ENCODE measurements at places on chromosomes 13 and 19.

DNA sequence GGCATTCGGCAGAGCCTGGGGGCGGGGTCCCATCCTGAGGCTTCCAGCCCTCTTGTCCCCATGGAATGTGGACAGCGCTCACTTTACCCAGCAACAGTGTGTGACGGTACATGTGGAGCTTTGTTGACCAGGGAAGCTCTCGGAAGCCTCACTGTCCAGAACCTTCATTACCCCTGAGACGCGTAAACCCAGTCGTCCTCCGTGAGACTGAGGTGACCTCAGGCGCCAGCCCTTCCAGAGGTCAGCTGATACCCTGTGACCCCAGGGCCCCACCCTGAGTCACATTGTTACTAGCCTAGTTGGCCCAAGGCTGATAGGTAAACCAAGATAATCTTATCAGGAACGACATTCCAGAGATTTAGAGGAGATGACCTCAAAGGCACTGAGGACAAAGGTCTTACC is 10.2 kb upstream of the TMEM160 start:
- no peak for DNase-seq

GRCh38 chr19:47158879-47159503 is 28.4 kb downstream of the SAE1 start:
- no peak for DNase-seq

DNA sequence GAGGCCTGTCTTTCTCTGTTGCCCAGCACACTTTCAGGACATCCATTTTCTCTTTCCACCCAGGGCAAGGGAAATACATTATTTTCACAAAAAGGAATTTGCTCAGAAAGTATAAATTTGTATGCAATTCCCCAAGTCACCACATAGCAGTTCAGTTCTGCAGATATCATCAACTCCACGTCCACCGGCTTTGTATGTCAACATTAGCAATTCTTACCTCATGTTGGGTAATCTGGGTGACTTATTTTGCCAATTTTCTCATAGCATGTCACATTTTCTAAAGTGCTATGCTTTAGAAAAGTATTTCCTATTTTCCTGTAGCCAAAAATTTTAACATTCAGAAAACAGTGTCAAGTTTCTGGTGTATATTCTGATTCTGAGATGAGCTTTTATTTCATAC is 501.8 kb downstream of the EFNB2 start:
- DNase-seq, result no peak

DNA sequence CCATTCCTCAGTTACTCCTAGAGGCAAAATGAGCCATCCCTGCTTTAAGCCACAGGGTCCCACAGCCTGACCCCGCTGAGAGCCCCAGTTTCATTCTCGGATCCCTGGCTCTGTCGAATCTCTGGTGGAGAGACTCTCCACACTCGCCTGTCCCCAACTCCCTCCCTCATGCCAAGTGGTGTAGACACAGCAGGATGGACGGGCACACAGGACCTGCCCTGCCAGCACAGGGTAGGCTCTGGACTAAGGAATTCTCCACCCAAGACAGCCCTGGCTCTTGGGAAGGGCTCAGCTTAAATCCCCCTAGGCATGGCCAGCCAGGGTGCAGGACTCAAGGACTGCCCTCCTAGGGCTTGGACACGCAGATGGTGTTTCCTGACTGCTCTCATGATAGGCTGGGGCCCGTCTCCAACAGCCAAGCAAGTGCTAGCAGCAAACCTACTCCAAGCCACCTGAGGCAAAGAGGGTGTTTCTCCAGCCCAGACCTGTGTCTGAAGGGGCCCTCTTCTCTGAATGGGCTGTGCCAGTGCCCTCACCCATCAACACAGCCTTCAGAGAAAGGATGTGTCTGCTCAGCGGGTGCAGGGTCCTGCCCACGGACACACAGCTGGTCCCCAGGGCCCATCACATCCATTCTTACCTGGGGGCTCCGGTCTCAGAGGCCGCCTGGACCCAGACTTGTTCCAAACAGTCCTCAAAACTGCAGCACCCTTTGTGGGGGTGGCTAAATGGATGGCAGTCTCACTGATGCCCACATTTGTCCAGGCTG is 65.3 kb downstream of the PEPD start:
- DNase-seq, result no peak

DNA sequence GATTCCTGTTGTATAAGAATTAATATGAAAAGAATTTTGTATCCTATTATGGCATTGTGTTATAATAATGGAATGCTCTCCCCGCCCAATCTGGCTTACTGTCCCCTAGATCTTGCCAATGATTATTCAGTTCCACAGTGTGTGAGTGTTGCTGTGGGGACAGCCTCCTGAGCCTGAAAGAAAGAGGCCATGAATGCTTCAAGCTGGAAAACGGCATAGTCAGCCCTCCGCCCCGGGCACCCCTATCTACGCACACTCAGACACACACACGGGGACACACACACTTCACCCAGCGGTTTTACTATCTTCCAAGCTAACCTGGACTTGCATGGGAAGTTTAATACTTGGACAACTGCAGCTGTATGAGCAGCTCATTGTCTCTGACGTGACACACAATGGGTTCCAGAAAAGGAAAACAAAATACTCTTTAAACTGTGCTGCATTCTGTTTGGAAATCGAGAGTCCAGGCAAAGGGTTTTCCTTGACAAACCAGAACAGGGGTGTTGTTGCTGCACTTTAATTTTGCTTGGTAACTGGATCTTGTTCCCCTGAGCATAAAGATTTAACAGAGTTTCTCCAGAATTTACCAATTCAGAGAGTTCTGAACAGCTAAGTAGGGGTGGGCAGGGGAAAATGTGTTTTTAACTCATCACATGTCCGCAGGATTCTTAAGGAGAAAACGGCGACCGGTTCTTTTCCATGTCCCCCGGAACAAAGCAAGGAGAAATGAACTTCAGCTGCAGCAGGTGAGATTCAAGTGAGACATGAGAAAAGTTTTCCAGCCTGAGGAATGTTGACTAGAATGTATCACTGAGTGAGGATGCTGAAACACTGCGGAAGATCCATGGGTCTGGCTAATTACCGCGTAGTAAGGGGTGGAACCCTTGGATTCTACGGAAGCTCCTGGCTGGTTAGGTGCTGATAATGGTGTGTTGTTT is 472.9 kb downstream of the FOXO1 start:
- no peak for DNase-seq

DNA sequence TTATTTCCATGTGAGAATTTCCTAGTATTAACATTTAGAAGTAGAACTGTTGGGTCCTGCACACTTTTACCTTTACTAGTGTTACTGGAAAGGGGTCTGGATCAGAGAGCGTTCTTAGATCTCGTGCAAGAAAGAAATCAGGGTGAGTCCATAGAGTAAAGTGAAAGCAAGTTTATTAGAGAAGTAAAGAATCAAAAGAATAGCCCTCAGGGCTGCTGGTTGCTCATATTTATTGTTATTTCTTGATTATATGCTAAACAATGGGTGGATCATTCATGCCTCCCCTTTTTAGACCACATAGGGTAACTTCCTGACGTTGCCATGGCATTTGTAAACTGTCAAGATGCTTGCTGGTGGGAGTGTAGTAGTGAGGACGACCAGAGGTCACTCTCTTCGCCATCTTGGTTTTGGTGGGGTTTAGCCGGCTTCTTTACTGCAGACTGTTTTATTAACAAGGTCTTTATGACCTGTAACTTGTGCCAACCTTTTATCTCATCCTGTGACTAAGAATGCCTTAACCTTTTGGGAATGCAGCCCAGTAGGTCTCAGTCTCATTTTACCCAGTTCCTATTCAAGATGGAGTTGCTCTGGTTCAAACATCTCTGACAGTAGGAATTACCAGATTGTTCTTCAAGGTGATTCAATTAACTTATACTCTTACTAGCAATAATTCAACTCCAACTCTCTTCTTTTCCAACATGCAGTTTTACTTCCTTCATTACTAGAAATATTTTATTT is 27.4 kb downstream of the NDFIP2 start:
- no peak for DNase-seq

DNA sequence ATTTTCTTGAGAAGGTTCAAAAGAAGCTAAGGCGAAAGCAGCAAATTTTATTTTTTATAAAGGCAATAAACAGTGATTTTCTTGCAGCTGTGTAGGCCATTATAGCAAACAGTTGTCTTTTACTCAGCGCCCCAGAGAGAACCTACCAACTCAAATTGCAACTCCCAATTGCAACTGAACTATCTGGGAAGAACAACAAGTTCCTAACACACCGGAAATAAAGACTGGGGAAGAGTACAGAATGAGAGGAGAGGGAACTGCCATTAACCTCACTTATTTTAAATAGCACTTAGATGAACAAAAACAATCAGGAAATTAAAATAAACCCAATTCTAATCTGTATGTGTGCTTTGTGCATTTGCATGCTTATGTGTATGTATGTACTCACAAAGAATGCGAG is 171.1 kb downstream of the KCTD12 start:
- no peak for DNase-seq

- no peak for DNase-seq
These were observed 350.0 kb downstream of the DNAJC15 start for GRCh38 chr13:43373400-43373799.

DNA sequence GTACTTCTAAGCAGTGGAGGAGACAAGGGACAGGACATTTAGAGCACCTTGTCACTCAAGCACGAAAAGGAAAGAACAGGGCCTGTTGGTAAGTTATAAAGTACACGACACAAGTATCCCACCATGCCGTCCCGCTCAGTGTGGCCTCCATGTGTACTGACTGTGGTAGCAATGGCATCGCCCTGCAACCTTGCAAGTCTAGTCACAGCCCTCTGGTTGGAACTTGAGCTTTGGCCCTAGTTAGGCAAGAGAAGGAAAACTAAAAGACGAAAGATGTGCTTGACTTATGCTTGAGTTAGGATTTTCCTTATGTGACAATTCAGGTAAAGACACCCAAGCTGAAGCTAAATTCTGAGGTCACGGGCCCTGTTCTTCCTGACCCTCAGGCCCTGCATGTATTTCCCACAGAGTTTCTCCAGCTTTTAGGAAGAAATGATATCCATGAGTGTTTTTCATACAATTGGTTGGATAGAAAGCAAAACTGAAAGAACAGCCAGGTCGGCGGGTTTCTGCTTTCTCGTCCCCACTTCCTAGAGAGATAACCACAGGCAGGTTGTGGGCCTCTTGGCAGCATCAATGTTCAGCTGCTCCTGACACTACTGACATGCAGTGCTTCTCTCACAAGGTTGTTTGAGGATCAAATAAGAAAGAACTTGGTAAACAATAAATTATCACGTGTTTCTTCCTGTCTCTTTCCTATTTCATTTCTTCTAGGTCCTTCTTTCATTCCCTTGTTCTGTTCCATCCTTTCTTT is 216.2 kb downstream of the IRS2 start:
- no peak for DNase-seq

GRCh38 chr13:23477101-23477500 is 43.6 kb upstream of the SACS start:
- DNase-seq, result no peak

DNA sequence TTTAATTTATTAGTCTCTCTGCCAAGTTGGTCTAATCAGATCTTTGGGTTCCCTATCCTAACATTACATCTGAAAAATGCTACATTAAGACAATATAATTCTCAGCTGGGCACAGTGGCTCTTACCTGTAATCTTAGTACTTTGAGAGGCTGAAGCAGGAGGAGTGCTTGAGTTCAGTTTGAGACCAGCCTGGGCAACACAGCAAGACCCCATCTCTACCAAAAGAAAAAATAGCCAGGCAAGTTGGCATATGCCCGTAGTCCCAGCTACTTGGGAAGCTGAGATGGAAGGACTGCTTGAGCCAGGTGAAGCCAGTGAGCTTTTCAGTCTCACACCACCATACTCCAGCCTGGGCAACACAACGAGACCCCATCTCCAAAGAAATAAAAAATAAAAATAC is 95.0 kb downstream of the KLF12 start:
- DNase-seq, result no peak

- DNase-seq, result no peak
These were observed 48.3 kb upstream of the FAM216B start for GRCh38 chr13:42733046-42733445.

DNA sequence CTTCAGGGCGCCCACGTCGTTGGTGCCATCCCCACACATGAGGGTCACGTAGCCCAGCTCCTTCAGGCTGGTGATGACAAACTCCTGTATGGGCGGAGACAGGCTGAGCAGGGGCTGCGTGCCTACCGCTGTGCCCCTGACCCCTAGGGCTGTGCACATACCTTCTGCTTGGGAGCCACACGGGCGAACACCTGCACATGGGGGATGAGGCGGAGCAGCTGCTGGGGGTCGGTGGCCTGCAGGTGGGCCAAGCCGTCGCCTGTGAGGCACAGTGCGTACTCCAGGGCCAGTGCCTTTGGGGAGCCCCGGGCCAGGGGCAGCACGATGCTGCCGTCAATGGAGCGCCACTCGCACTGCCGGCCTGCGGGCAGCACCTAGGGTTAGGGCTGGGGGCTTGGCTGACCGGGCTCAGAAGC is 6.1 kb upstream of the GMIP start:
- no peak for DNase-seq

- DNase-seq, result no peak
These were observed 7.4 kb downstream of the FCGBP start for GRCh38 chr19:39927076-39927475.

- no peak for DNase-seq
These were observed 144.8 kb downstream of the IER2 start for GRCh38 chr19:13294812-13295567.

Measured in NCI-H1048 (cell line).